ENCODE measurements at places on chromosomes 11 and 22.

GRCh38 chr11:40306938-40307548, 1152.4 kb downstream of the LRRC4C start:
- DNase-seq = no peak

DNA sequence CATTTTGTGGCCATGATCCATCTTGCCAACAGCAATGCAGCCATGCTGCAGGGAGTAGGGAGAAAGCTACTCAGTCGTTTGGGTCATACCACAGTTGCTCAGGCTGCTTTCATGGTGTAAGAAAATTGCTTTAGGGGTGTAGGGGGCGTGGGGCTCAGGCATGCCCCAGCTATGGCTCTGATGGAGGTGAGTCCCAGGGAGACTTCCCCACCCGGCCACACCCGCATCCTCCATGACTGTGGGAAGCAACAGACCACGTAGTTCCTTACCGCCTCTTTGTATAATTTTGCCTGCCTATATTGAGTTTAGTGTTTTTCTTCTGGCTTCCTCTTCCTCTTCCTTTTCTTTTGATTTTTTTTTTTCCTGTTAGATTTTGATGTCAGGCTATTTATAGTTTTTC, 58.8 kb downstream of the SPECC1L start:
- no peak for DNase-seq

DNA sequence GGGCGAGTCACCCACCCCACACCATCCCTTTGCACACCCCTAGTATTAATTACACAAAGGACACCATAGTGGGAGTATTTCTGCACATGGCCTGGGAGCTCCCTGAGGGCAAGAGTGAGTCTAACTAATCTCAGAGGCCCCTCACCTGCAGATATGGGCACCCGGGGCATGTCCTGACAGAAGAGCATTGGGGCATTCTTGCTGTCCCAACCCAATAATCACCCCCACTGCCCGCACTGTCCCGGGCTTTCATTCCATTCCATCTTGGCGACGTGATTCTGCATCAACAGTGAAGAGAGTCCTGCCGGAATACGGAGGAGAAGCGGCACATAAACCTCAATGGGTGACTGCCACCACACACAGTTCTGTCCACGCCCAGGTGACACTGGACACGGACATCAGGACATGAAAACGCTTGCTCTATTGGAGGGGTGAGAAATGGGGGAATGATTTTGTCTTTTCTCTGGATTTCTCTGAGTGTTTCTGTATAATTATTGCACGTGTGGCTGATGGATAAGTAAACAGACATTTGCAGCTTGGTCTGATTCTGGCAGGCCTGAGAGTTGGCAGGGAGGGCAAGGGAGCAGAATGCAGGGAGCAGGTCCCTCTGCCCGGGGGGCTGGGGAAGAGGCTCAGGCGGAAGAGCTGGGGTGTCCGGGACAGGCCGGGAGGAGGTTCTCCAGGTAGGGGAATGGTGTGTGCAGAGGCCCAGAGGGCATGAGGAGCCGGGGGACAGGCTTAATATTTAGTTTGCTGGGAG, 38.2 kb downstream of the SCUBE1 start:
- DNase-seq = no peak

DNA sequence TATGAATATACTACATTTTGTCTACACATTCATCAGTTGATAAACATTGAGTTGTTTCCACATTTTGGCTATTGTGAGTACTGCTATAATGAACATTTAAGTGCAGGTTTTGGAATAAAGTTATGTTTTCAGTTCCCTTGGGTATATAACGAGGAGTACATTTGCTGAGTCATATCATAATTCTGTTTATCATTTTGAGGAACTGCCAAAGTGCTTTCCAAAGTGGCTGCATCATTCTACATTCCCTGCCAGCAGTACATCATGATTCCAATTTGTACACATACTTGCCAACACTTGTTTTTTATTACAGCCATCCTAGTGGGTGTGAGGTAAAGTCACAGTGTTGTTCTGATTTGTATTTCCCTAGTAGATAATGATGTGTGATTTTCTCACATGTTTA, 1458.6 kb upstream of the TENM4 start:
- no peak for DNase-seq

DNA sequence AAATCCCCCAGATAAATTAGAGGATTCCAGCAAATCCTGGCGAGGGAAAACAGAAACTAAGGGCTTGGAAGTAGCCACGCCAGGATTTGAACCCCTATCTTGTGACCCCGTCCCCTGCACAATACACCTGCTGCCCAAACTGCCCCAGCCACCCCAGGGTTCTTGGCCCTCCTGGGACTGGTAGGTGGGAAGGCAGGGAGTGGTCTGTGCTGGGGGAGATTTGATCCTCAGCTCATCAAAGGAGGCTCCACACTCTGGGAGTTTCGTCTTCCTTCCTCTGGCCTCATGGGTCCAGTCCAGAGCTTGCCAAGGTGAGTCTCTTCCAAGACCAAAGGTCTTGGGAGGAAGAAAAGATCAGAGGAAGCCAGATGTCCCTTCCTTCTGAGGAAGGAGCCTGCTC, 4.5 kb upstream of the CHST1 start:
- no peak for DNase-seq

DNA sequence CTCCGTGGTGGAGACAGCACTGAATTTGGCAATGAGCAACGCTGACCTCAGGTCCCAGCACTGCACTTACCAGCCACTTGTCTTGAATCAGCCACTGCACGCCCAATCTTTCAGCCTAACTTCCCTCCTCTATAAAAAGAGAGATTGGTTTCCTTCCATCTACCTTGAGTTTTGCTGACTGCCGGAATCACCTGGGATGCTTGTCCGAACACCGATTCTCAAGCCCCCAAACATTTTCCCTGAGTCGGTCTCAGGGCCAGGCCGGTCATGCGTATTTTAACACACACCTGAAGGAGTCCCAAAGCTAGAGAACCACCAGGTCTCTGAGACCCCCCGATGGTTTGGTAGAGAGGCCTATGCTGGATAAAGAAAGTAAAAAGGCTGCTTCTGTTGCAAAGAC, 131.5 kb downstream of the SPATA19 start:
- DNase-seq = no peak

DNA sequence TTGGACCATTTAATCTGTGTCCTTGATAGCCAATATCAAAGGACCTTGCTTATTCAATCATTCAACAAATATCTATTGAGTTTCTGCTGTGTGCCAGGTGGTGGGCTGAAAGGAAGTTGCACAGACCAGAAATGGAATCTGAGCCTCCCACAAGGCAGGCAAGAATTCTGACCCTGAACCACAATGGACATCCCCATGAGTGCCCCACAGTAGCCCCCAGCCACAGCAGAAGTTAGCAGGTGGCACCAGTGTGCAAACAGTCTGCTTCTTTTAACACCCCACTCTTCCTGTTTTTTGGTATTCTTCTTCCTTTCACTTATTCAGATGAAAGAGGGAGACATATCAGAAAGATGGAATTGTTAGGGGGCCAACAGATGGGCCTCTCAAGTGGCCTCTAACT, 12.2 kb upstream of the SERPING1 start:
- no peak for DNase-seq

DNA sequence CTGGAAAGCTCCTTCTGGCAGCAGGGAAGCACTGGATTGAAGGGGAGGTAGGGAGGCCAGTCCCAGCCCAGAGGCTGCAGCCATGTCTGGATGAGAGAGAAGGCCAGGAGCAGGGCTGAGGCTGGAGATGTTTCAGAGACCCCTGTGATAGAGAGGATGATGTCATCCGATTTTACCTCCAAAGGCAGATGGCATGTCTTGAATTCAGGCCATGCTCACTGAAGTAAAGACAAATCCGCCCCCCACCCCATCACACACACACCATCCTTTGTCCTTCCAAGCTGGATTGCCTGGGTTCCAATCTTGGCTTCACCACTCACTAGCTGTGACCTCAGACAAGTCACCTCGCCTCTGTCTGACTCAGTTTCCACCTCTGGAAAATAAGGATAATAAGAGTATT, 47.2 kb downstream of the TP53I11 start:
- no peak for DNase-seq

GRCh38 chr22:39985383-39986035, 9.2 kb upstream of the FAM83F start:
- no peak for DNase-seq

DNA sequence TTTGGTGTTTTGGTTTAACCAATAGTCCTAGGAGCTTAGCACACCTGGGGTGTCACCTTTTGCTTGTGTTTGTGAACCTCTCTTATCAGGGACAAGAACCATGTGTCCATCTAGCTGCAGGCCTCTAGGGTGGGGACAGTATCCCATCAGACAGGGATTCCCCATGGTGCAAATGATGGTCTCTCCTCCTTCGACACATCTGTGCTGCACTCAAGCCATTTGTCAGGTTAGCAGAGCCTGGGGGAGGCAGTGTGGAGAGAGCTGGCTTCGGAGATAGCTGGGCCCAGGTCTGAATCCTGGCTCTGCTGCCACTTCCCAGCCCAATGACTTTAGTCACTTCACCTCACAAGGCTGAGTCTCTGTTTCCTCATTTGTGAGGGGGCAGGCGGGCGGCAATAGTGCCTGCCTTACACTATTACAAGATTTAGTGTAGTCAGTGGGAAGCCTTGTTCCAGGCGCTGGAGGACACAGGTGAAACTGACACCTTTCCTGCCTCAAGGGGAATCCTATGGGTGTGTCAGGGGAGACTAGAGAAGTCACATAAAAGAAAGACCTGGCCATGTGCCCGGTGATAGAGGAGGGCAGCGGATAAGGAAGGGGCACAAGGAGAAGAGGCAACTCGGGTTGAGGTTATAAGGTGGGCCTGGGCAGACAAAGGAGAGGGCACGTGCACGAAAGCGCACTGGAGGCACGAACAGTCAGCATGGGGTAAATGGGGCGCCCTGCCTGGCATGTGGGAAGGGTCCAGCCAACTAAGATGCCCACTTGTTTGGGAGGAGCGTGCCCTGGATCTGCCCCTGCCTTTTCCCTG, 12.6 kb downstream of the KLHL35 start:
- no peak for DNase-seq

GRCh38 chr11:6755303-6755952, 16.3 kb downstream of the OR2AG2 start:
- no peak for DNase-seq

DNA sequence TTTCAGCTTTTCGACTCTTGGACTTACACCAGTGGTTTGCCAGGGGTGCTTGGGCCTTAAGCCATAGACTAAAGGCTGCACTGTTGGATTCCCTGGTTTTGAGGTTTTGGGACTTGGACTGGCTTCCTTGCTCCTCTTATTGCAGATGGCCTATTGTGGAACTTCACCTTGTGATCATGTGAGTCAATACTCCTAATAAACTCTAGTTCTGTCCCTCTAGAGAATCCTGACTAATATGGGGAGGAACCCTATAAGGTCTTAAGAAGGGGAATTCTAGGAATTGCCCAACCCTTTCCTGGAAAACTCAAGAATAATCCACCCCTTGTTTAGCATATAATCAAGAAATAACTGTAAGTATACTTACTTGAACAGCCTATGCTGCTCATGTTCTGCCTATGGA, 491.8 kb downstream of the TMEM135 start:
- DNase-seq = no peak

DNA sequence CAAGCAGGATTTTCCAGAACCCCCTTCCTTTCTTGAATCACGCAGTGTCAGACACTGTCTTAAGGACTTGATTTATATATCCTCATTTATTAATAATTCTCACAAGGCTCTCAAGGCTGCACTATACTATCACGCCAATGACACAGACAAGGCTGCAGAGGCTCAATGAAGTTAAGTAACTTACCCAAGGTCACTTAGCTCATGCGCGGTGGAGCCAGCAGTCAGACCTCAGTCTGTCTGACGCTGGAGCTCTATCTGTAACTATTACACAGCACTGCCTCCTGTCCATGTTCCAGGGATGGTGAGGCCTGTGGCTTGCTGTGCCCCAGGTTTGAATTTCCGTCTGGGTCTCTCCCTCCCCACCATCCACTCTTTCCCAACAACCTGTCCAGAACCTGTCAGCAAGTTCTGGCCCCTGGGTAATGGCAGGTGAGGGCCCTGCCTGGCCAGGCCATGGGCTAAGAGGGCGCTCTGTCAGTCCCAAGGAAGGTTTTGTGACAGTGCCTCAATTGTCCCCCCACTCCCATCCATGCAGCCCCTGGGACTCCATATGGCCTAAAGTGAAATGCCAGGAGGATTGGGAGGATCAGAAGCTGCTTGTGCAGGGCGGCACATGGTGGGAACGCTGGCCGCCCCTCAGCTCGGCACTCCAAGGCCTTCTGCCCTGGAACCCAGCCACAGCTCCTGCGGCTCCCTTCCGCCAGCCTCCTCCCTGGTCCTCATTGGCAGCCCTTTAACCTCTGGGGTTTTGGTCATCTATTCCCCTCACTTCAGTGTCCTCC, 8.6 kb downstream of the KCNC1 start:
- no peak for DNase-seq

- DNase-seq = no peak
These were observed 12.1 kb downstream of the NADSYN1 start for GRCh38 chr11:71465054-71465453.

GRCh38 chr22:19661156-19661555, 53.1 kb upstream of the SEPTIN5 start:
- DNase-seq = no peak

DNA sequence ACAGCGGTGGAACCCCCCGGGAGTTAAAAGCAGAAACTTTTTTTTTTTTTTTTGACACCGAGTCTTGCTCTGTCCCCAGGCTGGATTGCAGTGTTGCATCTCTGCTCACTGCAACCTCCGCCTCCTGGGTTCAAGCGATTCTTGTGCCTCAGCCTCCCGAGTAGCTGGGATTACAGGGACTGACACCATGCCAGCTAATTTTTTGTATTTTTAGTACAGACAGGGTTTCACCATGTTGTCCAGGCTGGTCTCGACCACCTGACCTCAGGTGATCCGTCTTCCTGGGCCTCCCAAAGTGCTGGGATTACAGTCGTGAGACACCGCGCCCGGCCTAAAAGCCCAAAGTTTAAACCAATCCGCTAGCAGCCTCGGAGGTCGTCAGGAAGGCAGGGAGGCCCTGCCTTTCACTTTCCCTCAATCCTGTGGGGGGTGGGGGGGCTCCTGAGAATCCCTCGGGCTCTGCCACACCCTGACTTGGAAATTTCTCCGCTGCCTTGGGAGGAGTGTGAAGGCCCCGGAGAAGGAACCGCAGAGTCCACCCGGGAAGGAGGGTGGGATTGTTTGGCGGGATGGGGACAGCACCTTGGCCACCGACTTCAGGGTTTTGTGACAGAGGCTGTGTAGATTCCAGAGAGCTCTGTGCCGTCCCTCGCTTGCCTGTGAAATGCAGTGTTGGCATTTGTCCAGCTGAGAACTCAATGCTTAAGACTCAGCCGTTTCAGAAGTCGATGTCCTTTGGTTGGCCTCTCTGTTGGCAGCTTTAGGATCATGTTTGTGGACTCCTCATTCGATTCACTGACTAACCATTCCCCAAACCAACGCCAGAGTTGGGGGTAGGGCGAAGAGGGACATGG, 1.0 kb downstream of the ARHGAP8 start:
- DNase-seq = no peak

- DNase-seq = no peak
These were observed 69.9 kb downstream of the HIRA start for GRCh38 chr22:19361501-19362103.

GRCh38 chr11:71490044-71490730, 36.9 kb upstream of the KRTAP5-7 start:
- DNase-seq = no peak

GRCh38 chr11:32479291-32479690, 44.0 kb upstream of the WT1 start:
- DNase-seq = no peak

GRCh38 chr22:37275622-37276021, 6.7 kb upstream of the CYTH4 start:
- no peak for DNase-seq

- no peak for DNase-seq
These were observed 44.3 kb downstream of the ZNRF3 start for GRCh38 chr22:28927630-28928029.

Data from NCI-H1436 treated with DMSO at 0.1 percent for 48 hours (cell line).